ENCODE measurements at places on chromosomes 11 and 22. TPM values are rescaled to one million over a fixed set of nuclear protein-coding genes. Genes with fewer than 3 reads are reported as not detected.

GRCh38 chr11:79610139-79610538, 169.3 kb upstream of the TENM4 start:
- ATAC-seq = no peak

Gene NARS2
- total RNA-seq = 12.4 TPM

Gene EED
- total RNA-seq = 25.2 TPM

Gene RFPL2
- 0.71 TPM for total RNA-seq

Gene OMP
- total RNA-seq = not detected

DNA sequence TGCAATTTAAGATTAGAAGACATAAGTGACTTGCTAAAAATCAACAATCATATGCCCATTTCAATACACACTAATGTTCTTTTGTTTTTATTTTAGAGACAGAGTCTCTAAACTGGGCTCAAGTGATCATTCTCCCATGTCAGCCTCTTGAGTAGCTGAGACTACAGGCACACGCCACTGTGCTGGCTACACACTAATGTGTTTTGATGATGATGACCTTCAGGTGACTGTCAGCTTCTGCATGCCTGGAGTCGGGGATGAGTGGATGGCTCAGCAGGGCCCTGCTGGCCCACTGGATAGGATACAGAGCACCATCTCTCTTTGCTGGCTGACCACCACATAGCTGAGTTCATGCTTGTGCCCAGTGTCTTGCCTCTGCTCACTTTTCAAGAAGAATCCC, 27.0 kb upstream of the POU2AF1 start:
- peak; percentile 47 for ATAC-seq

DNA sequence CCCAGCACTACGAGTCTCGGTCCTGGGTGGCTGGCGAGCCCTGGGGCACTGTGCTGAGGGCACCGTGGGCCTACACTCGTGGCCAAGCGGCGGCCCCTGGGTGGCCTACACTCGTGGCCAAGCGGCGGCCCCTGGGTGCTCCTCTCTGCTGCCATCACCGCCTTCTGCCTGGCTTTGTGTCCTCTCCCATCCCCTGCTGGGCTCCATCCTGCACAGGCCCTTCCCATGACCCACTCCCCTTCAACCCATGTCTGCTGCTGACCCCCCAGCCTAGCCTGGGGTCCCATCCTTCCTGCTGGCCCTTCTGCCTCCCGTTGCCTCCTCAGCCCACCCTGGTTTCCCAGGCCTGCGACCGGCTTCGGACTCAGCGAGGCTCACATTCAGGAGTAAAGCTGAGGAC, 87.4 kb upstream of the CLDN5 start:
- no peak for ATAC-seq

GRCh38 chr11:44967930-44968496, 17.3 kb upstream of the TP53I11 start:
- no peak for ATAC-seq

DNA sequence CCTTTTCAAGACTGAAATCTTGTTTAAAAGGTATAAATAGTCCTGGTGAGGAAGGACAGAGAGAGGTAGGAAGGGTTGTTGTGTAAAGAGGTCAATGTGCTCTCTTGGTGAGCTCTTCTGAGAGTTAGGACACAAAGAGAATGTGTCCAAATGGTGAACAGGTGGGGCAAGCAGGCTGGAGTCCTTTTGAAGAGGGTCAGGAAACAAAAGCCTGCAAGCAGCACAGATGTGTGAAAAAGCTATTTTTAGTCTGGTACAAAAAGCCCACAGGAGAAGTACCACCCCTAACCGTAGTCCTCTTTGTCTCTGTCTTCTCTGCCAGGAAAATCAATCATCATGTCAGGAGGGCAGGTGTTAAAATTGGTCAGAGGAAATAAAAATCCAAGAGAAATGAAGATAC, 54.4 kb upstream of the SYN3 start:
- ATAC-seq = peak; percentile 67

Gene SHANK2
- 13.3 TPM for total RNA-seq

Gene ZNF202
- total RNA-seq = 10.2 TPM

DNA sequence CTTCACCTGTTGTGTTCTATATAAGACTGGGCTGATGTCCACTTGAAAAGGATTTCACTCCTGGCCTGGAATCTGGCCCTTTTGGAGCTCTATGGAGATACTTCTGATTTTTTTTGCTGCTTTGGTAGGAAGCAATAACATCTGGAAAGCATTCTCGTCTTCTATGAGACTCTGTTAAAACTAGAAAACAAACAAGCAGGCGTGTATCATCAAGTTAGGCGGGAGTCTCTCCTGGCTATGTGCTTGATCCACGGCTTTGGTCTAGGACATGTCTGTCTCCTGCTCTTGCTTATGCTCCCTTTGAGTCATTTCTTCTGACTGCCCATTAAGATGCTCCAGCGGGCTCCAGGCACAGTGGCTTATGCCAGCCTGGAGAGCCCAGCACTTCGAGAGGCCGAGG, 121.4 kb upstream of the TTC12 start:
- ATAC-seq = no peak

DNA sequence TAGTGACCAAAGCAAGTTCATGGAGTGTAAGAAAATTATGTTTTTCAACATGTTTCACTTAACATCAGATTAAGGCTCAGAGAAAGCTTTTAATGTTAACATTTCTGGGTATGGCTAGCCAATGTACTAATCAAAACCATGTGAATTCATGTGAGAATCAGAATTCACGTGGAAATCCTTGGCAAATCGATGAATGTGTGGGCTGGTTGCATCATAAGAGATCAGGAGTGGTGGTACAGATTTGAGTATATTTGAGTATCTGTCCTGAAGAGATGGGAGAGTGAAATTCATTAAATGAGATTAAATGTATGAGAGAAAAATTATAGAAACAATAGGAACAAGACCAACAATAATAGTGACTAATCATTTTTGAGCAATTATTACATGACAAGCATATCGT, 638.6 kb upstream of the ANO5 start:
- ATAC-seq = no peak

All from motor neuron (in vitro differentiated cells).